ENCODE measurements at places on chromosomes 16 and 17.

DNA sequence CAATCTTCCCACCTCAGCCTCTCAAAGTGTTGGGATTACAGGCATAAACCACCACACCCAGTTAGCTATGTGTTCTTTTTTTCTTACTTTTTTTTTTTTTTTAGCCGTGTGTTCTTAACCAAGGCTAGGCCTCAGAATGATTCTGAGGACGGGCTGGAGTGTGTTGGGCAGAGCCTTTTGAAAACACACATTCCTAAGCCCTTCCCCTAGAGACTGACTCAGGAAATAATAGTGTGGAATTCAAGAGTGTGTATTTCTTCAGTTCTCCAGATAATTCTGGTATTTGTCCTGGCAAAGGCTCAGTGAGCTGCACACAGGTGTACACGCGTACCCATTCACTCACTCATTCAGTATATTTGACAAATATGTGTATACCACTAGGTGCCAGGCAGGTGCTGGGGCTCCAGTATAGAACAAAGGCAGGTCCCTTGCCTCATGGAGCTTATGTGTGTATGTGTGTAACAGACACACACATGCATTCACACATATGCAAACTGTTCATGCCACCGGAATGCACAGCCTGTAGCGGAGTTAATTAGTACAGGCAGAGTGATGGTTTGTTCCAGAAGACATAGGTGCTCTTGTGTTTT, 19.4 kb upstream of the NFATC3 start:
- H3K4me3 ChIP-seq = no peak overlapping the region
- H3K36me3 ChIP-seq = peaks cover 5% of the 10 kb centered on the region
- H3K4me1 ChIP-seq = peaks cover 13% of the 10 kb centered on the region
- DNase-seq = peak; percentile 86
- H3K27me3 ChIP-seq = no peaks in the 10 kb centered on the region

DNA sequence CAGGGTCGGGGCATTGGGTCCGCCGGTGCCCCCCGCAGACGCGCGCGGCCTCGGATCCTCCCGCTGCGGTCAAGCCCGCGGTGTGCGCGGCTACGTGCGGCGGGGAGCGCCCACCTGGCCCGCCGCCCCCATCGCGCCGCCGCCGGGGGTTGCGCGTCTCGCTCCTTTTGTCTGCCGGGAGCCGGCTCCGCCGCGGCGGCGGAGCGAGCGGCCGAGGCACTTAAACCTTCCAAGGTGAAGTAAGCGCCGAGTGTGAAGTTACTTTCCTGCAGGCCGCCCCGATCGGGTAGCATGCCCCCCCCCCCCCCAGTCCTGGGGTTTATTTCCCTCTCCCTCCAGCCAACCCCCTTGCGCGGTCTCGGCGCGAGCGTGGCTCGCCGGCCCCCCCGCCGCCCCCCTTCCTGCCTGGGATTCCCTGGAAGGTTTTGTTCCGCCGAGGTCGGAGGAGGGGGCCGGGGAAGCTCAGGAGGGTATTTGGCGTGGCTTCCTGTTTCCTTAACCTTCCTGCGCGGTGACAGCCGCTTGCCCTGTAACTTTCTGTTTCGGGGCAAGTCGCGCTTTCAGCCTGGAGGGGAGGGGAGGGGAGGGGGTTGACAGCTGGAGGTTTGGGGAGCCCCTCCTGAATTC, 56.6 kb upstream of the GSE1 start:
- DNase-seq = peak; percentile 48
- H3K36me3 ChIP-seq = no peaks in the 10 kb centered on the region
- H3K4me3 ChIP-seq = peak overlapping the region; percentile 95
- H3K27me3 ChIP-seq = no peaks in the 10 kb centered on the region
- peaks cover 2% of the 10 kb centered on the region for H3K4me1 ChIP-seq

- H3K4me1 ChIP-seq = peaks cover 10% of the 10 kb centered on the region
- H3K36me3 ChIP-seq = no peaks in the 10 kb centered on the region
- no peak overlapping the region for H3K27ac ChIP-seq
- H3K4me3 ChIP-seq = no peak overlapping the region
Measured at GRCh38 chr17:48470388-48471034, 40.5 kb upstream of the SKAP1 start.

DNA sequence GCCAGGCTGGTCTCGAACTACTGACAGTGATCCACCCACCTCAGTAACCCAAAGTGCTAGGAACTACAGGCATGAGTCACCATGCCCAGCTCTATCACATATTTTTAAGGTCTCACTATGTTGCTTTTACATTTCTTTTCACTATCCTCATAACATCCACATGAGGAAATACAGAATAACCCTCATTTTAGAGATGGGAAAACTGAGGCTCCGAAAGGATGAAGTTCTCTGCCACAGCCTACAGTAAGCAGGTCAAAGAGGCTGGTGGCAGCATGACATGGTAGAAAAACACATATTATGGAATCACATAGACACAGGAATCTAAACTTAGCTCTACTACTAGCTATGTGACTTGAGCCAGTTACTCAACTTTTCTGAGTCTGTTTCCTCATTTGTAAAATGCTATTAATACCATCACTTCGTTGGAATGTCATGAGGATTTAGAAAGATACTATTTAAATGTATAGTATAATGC, 32.2 kb downstream of the APPBP2 start:
- no peaks in the 10 kb centered on the region for H3K27me3 ChIP-seq
- H3K4me3 ChIP-seq = no peak overlapping the region
- peaks cover 8% of the 10 kb centered on the region for H3K36me3 ChIP-seq
- no peaks in the 10 kb centered on the region for H3K4me1 ChIP-seq
- DNase-seq = no peak

GRCh38 chr17:76327696-76328095, 19.6 kb upstream of the QRICH2 start:
- peaks cover 4% of the 10 kb centered on the region for H3K36me3 ChIP-seq
- DNase-seq = no peak
- H3K4me3 ChIP-seq = no peak overlapping the region
- H3K27ac ChIP-seq = no peak overlapping the region
- no peaks in the 10 kb centered on the region for H3K4me1 ChIP-seq
- no peaks in the 10 kb centered on the region for H3K27me3 ChIP-seq

GRCh38 chr16:57526498-57526897, 9.9 kb downstream of the CCDC102A start:
- peaks cover 2% of the 10 kb centered on the region for H3K4me1 ChIP-seq
- no peaks in the 10 kb centered on the region for H3K27me3 ChIP-seq
- no peak for DNase-seq
- H3K4me3 ChIP-seq = no peak overlapping the region

- no peaks in the 10 kb centered on the region for H3K27me3 ChIP-seq
- no peaks in the 10 kb centered on the region for H3K4me1 ChIP-seq
- DNase-seq = no peak
- no peak overlapping the region for H3K4me3 ChIP-seq
- H3K27ac ChIP-seq = no peak overlapping the region
Measured at GRCh38 chr16:69768666-69769065, 6.5 kb downstream of the WWP2 start.

GRCh38 chr16:23514381-23515152, 4.3 kb upstream of the GGA2 start:
- peaks cover under 1% of the 10 kb centered on the region for H3K36me3 ChIP-seq
- H3K4me3 ChIP-seq = no peak overlapping the region
- no peak for DNase-seq
- H3K27ac ChIP-seq = no peak overlapping the region

- H3K4me1 ChIP-seq = no peaks in the 10 kb centered on the region
- no peak for DNase-seq
- H3K36me3 ChIP-seq = no peaks in the 10 kb centered on the region
- H3K27ac ChIP-seq = no peak overlapping the region
Measured at GRCh38 chr17:50627036-50627781, 7.5 kb upstream of the ABCC3 start.

DNA sequence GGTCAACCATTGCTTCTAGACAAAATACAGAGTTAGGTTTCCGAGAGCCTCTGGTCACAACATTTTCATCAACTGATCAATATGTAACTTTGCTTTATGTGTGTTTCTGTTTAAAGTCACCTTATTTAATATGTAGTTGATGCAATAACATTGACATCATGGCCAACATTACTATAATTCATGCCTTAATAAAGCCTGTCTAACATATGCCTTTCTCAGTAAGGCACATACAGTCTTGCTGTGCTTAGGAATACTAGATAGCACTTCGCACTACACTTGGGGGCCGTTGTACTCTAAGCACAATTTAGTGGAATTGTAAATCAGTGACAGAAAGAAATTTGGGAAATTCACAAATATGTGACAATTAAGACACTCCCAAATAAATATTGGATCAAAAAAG, 9.6 kb upstream of the SCNN1G start:
- H3K27me3 ChIP-seq = no peaks in the 10 kb centered on the region
- no peak for DNase-seq
- no peak overlapping the region for H3K27ac ChIP-seq

DNA sequence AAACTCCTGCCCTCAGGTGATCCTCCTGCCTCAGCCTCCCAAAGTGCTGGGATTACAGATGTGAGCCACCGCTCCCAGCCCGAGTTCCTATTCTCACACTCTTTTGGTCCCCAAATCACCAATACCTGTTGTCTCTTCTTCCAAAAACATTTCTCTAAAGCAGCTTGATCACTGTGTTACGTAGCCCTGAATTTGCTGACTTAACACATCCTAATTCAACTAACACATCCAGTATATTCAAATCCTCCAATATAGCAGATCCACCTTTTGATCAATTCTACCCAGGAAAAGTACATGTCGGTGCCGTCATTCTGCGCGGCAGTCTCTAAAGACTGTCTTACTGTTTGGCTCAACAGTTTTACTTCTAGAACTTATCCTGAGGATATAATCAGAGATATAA, 191.3 kb downstream of the ZNF18 start:
- no peak overlapping the region for H3K27ac ChIP-seq
- H3K36me3 ChIP-seq = no peaks in the 10 kb centered on the region
- no peak overlapping the region for H3K4me3 ChIP-seq

GRCh38 chr16:85037050-85037410, 9.4 kb downstream of the KIAA0513 start:
- no peak overlapping the region for H3K4me3 ChIP-seq
- no peak overlapping the region for H3K27ac ChIP-seq
- no peaks in the 10 kb centered on the region for H3K4me1 ChIP-seq
- H3K36me3 ChIP-seq = peaks cover 3% of the 10 kb centered on the region
- DNase-seq = peak; percentile 72

DNA sequence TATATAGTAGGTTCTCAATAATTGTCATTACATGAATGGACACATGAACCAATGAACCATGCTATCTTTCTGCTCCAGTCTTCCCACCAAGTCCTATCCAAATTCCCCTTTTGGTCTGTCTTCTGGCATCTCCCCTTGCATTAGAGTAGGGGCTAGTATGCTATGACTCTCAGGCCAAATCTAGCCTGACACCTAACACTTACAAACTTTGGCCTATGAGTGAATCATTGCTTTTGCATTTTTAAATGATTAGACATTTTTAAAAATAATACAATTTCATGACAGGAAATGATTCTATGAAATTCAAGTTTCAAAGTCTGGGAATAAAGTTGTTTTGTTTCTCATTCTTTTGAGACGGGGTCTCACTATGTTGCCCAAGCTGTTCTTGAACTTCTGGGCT, 102.5 kb upstream of the MAF start:
- H3K4me1 ChIP-seq = peaks cover 6% of the 10 kb centered on the region
- no peaks in the 10 kb centered on the region for H3K27me3 ChIP-seq
- H3K27ac ChIP-seq = peak overlapping the region; percentile 76
- DNase-seq = peak; percentile 19
- no peak overlapping the region for H3K4me3 ChIP-seq
- no peaks in the 10 kb centered on the region for H3K36me3 ChIP-seq

DNA sequence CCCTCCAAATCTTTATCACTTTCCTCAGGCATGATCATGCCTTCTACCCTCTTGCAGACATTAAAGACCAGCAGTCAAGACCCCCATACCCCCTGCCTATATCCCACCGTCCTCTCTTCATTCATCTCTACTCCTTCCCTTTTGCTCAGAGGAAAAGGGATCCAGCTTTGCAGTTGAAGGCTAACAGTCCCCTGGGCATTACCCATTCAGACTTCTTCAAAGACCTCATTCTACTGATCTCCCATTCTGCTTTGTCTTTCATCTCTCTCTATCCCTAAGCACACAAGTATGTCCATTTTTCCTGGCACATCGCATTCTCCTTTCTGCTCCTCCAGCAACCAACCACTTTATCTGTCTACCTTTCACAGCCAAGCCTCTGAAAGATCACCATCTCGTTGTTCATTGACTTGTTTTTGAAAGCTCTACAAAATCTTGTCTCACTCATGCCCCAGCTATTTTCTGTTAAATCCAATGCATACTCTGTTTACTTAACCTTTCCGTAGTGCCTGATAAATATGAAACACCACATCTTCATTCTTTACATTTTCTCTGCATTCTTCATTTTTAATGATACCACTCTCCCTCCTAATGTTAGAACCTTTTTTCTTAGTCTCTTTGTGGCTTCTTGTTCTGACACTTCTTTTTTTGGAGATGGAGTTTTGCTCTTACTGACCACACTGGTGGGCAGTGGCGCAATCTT, 14.1 kb upstream of the LCMT1 start:
- no peak overlapping the region for H3K4me3 ChIP-seq
- no peaks in the 10 kb centered on the region for H3K36me3 ChIP-seq
- H3K27me3 ChIP-seq = no peaks in the 10 kb centered on the region
- no peak overlapping the region for H3K27ac ChIP-seq

DNA sequence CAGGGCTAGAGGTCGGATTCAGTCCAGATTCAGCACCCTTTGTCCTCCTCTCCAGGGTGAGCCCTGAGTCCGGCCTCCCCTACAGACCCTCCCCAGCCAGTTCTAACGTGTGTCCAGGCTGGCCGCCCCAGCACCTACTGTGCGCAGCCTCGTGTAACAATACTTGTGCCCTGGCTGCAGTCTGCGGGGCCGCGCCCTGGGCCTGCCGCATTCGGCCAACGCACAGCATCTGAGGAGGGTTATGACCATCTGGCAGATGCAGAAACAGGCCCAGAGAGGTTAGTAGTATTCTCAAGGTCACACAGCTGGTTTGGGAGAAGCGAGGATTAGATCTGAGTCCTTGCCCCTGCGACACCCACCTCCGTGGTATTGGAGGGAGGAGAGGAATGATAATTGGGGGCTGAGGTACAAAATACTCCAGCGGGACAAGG, 968 bp downstream of the RIPOR1 start:
- no peaks in the 10 kb centered on the region for H3K27me3 ChIP-seq
- peak; percentile 32 for DNase-seq
- H3K4me3 ChIP-seq = peak overlapping the region; percentile 90
- H3K27ac ChIP-seq = peak overlapping the region; percentile 95
- peaks cover 4% of the 10 kb centered on the region for H3K4me1 ChIP-seq
- H3K36me3 ChIP-seq = no peaks in the 10 kb centered on the region

GRCh38 chr17:40454613-40454995, 11.4 kb downstream of the IGFBP4 start:
- H3K27ac ChIP-seq = peak overlapping the region; percentile 57
- H3K4me1 ChIP-seq = peaks cover 77% of the 10 kb centered on the region
- no peak for DNase-seq
- H3K27me3 ChIP-seq = no peaks in the 10 kb centered on the region

All from fibroblast of lung (primary cell).